Renal cortical epithelial cell (primary cell): ENCODE measurements at places on chromosomes 11 and 22. TPM values are rescaled to one million over a fixed set of nuclear protein-coding genes. Genes with fewer than 3 reads are reported as not detected.

- DNase-seq, result peak; percentile 54
These were observed 82.7 kb downstream of the CELSR1 start for GRCh38 chr22:46454504-46455269.

- peak; percentile 3 for DNase-seq
These were observed 104.9 kb downstream of the ARFGAP2 start for GRCh38 chr11:47071791-47072261.

DNA sequence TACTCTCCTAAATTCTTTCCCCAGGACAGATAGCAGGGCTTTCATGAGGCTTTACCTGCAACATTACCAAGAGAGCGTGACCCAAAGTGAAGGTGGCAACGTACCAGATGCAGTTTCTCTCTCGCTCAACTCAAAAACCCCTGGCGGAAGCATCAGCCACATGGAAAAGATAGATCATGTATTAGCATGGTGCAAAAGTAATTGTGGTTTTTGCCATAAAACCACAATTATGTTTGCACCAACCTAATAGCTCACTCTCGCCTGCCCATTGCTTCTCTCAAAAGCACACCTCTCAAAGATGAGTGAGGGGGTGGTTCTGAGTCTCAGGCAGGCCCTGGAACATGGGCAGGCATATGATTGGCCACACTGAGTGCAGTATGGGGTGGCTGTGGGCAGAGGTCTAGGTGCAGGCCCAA is 7.0 kb downstream of the MS4A6A start:
- DNase-seq, result no peak

- peak; percentile 81 for DNase-seq
These were observed 39.0 kb downstream of the CTNND1 start for GRCh38 chr11:57800444-57801182.

GRCh38 chr11:74397501-74398243 is 561 bp downstream of the PGM2L1 start:
- DNase-seq, result peak; percentile 67

DNA sequence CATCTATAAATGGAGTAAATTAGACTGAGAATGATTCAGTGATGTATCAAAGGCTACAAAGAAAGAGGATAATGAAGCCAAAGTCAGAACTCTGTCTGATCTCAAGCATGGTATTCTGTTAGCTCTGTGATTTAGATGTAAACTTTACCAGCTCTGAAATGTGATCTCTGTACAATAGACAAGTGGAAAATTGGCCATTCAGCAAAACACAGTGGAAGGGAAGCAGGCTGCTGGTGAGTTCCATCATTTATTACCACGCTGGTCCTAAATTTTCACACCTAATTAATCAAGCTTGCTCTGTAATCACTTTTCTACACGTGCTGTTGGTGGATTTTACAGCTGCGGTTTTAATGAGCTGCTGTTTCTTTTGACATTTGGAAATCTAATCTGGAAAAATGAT is 145.1 kb upstream of the OPCML start:
- DNase-seq, result no peak

- DNase-seq, result peak; percentile 59
These were observed 75.2 kb downstream of the ADAMTS15 start for GRCh38 chr11:130523609-130524008.

DNA sequence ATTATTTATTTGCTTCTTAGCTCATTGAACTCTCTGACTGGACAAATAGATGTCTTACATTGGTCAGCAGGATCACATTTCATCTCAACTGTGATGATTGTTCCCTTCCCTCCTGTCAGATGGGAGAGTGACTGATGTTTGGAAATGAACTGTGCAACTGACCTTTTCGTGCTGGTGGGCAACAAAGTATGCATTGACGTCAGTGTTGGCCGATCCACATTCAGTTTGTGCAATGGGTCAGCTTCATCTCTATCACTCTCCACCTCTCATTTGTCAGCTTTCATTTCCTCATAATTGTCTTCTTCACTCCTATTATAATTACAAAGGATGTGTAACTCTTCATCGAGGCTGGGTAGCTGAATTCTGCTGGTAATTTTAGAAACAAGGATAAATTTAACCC is 71.3 kb downstream of the PPP2R1B start:
- DNase-seq, result peak; percentile 96

DNA sequence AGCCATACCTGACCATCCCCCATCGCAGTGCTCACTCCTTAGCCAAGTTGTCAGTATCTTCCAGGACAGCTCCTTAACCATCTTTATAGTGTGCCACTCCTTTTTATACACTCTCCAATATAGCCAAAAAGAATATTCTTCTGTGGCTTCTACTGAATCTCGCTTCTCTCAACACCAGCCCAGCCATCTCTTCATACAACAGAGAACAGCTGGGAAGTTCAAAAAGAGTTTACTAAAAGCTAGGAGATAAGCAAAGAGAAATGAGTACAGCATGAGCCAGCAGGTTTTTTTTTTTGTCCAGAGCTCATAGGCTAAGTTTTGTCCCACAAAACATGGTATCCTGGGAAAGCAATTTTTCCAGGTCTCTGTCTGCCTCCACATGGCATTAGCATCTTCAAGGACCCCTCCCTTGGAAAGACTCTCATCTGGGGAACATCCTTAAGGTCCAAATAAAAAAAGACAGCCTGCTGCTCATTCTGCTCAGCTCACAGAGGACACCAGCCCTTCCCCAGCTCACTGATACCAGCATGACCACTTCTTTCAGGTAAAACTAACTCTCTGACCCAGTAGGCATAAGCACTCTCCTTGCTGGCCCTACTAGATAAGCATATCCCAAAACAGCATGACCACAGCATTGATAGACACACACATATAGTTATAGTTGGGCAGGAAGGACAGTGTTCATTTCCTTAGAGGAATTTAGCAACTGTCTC is 48.8 kb upstream of the YWHAH start:
- DNase-seq, result no peak

DNA sequence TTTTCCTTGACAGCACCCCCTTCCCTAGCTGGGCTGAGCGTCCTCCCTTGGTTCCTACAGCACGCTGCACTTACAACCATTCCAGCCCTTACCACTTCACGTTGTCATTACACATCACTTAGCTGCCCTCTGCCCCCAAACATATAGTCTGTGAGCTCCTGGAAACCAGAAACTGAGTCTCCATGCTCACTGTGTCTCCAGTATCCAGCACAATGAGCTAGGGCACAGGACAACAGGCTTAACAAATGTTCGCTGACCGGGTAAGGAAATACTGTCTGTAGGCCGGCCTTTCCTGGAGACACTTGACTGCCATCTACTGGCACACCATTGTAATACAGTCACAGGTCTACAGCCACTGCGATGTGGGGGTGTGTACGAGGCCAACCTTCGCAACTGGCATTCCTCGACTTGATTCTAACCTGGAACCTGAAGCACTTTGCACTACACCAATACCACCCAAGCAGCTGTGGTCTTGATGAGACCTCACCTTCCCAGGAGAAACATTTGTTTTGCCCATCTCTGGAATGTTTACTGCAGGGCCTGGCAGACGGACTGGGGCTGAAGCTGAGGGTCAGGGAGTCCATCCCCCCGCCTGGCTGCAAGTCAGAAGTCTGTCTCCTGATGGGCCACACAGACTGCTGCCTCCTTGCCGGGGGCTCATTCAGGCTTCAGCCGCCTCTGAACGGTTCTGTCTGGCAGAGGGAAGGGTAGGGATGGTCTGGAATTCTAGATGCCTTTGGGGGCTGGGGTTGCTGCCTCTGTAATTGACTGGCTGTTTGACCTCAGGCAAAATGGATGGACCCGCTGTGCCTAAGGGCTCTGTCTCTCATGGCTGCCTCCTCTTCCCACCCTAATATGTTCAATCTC is 72.0 kb downstream of the SYN3 start:
- peak; percentile 62 for DNase-seq

DNA sequence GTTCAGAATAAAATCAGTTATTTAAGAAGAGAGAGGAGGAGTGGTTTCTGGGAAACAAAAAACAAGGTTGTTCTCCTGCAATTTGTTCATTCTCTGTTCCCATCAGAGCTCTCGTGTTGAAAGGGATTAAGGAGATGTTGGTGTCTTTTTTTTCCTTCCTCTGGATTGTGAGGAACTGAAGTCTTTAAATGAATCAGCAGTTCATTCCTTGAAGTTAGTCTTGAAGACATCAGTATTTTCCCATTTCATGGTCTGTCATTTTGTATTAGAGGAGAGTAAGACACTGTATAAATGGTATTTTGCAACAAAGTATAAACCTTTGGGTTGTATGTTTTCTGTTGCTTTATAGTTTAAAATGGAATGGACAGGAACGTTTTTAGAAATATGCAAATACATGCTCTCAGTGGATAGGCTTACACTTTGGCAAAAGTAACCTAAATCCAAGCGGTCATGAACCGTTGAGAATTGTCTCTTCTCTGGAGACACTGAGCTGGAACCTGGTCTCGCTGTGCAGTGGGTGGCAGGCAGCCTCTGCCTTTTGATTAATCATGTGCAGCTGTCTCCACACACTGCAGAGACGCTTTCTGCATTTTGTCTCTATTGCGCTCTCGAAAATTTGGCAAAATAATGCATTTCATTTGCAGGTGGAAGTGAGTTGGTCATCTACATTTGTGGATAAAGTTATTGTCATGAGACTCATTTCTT is 33.0 kb downstream of the SAMM50 start:
- DNase-seq, result no peak

DNA sequence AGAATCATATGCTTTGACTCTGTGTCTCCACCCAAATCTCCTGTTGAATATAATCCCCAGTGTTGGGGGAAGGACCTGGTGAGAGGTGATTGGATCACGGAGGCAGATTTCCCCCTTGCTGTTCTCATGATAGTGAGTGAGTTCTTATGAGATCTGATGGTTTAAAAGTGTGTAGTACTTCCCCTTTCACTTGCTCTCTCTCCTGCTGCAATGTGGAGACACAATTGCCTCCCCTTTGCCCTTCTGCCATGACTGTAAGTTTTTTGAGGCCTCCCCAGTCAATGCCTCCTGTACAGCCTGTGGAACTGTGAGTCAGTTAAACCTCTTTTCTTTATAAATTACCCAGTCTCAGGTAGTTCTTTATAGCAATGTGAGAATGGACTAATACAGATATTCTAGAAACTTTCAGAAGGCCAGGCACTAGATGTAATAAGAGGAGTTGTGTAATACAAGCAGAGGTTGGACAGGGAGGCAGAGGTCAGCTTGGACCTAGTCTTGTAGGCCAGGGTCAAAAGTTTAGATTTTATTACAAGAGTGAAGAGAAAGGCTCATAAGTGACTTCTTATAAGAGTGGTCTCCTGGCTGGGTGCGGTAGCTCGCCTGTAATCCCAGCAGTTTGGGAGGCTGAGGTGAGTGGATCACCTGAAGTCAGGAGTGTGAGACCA is 9.3 kb upstream of the SERPING1 start:
- no peak for DNase-seq

- DNase-seq, result peak; percentile 74
These were observed 188.0 kb downstream of the MAML2 start for GRCh38 chr11:96154802-96155520.

DNA sequence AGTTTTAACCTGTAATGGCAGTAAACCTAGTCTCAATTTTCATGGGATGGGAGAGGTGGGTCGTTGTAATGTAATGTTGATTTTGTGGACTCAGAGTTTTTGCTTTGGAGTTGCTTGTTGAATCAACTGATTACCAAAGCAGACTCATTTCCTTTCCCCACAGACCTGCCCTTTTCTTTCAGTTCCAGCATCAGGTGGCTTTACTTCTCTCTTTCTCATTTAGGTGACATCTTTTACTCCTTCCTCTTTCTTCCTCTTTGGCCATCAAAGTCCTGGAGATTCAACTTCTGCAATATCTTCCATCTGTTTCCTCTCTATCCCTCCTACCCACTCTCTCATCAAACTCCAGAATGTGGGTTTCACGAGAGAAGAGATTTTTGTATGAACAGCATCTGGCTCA is 313.9 kb downstream of the TMEM135 start:
- no peak for DNase-seq

GRCh38 chr11:12764187-12764914 is 90.1 kb downstream of the TEAD1 start:
- DNase-seq, result no peak

DNA sequence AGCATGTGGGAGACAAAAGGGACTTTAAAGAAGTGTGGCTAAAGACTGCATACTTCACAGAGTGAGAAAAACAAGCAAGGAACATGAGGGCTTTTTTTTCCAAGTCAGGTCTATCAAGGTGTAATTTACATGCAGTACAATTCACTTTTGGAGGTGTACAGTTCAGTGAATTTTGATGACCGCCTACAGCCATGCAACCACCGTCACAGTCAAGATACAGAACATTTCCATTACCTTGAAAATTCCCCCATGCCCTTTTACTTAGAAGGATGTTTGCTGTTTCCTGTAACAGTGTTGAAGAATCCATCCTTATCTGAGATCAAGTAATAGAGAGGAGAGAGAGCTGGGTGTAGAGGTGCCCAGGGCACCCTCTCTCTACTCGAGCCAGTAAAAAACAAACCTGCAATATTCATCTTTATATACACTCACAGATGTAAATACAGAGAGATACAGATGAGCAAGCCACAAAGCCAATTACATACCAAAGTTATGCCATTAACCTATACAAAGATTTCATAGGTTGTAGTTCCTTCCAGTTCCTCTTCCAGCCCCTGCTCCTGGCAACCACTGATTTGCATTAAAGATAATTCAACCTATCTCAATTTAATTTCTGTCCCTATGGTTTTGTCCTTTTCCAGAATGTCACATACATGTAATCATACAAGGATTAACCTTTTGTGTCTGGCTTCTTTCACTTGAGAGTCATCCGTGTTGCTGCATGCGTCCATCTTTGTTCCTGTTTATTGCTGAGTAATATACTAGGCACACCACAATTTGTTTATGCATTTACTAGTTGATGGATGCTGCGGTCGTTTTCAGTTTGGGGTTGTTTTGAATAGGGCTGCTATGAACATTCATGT is 35.0 kb upstream of the RASD2 start:
- no peak for DNase-seq

- DNase-seq, result no peak
These were observed 32.7 kb upstream of the ALX4 start for GRCh38 chr11:44342616-44343015.

DNA sequence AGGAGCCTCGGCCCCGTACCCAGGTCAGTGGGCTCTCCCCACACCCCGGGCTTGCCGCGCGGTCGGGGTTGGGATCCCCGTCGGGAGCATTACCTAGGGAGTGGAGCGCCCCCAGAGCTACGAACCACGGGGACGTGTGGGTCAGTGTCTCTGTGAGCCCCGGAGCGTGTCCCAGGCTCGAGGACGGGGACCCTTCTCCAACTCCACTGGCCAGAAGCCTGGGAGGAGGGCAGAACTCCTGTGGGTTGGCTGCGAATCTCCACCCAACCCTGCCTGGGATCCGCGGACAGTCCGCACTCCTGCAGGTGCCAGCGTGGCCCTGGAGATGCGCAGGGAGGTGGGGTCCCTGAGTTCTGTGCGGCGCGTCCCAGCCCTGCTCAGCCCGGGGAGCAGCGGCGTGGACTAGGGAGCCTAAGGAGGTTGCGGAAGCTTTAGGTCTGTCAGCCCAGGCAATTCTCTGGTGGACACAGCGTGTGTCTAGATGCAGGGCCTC is 346 bp downstream of the PPFIBP2 start:
- no peak for DNase-seq

The MPZL3 gene
- 15.8 and 41.8 TPM in 2 replicates for total RNA-seq

The TEX12 gene
- total RNA-seq, result not detected in 2 replicates

The CFL1 gene
- total RNA-seq, result 1,035 and 1,160 TPM in 2 replicates

The USP2 gene
- total RNA-seq, result 3.6 and 9.7 TPM in 2 replicates

The KRTAP5-1 gene
- not detected in 2 replicates for total RNA-seq

The B3GAT1 gene
- total RNA-seq, result under 0.01 and 0.10 TPM in 2 replicates

The MS4A4A gene
- not detected in 2 replicates for total RNA-seq

The LUZP2 gene
- total RNA-seq, result not detected in 2 replicates

The MRPL40 gene
- 29.5 and 50.4 TPM in 2 replicates for total RNA-seq
